ENCODE measurements at places on chromosomes 7 and 10.

GRCh38 chr7:40015790-40016296 lies 65.8 kb downstream of the CDK13 start:
- no peak for DNase-seq

DNA sequence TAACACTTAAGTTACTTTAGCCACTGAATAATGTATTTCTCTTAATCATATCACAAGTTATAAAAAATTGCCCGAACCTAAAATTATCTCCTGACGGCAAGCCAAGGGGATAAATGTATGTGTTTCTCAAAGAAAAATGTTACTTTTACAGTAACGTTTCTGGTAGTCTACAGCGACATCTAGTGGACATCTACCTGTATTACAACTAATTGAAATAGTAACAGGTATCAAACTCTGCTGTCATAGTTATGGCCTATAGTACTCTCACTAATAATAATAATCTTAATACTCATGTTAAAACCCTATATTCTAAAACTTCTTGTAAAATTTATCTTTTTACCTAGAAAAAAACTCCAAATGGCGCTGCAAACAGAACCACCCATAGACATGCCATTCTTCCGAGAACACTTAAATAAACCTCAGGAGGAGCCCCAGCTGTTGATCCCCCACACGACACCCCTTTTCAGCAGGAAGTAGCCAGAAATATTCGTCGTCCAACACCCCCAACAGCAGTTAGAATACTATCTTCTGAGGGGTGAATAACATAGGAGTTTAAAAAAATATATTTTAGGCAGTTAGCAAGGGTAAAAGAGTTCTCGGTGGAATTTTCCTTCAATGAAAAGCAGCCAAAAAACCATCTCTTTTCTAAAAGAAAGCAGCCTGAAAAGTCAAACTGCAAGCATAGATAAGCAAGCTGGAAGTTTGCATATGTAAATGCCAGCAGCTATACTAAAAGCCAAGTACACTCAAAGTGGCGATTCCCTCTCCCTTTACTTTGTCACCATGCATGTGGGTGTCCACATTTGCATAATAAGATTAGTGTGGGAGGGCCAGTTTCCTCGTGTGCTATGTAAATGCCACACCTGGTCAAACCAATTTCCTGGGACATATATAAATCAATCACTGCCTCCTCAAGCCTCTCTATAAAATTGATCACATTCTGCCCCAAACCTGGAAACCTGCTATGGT lies 40.5 kb upstream of the ZNF107 start:
- DNase-seq: no peak

DNA sequence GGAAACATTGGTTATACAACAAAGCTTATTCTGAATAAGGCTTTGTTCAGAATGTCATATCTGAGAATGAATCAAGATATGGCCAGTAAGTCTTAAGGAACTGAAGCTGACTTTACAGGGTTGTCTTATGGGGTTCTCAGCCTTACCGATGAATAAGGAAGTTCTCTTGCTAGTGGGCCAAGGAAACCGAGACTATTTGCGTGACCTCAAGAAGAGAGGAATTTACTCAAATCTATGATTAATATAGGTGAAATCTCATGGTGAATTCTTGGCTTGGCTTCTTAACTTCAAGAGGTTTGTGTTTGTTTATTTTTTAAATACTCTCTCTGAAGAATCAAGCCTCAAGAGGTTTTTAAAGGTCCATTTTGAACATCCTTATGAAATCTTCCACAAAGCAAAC lies 4.7 kb upstream of the MRLN start:
- DNase-seq: no peak

- DNase-seq: no peak
Measured at GRCh38 chr7:141456298-141456697, 94.9 kb upstream of the AGK start.

DNA sequence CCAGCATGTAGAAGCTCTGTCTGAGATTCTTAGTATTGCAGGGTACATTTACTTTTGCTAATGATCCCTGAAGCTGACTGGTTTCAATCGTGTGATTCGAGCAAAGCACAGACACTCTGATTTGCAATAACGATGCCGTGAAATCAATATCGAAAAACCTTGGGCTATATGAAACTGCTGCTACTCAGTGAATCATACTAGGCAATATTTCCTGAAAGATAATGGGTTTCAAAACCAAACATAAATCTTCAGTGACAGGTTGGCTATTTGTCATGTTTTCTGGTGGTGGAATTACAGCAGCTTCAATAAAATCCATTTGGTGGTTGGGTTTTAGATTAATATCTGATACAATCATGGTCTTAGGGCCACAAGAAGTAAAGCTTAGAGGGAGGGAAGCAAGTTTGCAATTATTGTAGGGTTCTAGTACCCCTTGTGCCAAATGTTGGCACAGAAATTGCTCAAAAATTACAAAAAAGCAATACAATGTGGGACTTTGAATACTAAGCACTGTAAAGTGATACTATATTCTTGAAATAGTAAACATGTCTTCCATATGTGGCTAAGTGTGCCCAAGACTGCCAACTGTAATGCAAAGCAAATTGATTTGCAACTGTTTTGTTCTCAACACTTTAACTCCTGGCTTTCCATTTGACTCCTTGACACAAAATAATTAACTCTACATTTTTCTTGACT lies 112.4 kb upstream of the JAZF1 start:
- no peak for DNase-seq

- no peak for DNase-seq
Measured at GRCh38 chr10:101063050-101063525, 1.3 kb downstream of the KAZALD1 start.

DNA sequence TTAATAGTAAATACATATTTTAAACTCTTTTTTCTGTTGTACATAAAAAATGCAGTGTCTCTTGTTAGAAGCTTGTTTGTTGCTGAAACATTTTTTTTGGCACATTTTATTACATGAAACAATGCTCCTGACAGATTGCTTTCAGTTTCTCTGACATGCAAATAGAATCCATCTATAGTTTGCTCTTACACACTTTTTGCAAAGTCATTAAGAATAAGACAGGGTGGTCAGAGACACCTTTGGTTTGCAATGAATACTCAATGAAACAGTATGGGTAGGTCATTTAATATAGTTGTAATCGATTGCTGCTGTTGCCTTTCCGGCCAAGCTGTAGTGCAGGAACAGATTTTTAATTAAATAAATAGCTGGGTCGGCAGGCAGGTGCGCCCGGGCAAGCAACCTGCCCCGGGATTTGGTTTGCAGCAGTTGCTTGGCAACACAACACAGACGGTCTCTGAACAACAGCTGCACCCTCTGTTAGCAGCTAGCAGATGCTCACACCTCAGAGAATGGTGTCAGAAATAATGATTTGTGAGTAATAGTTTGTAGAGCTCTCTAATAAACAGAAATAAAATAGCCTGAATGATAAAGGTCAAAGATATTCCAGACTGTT lies 115.7 kb upstream of the CACNA2D1 start:
- DNase-seq: no peak

GRCh38 chr7:2203766-2204300 lies 28.9 kb downstream of the MAD1L1 start:
- DNase-seq: no peak
